PC-9 (cell line): ENCODE measurements at places on chromosomes 11 and 22. TPM values are rescaled to one million over a fixed set of nuclear protein-coding genes. Genes with fewer than 3 reads are reported as not detected.

DNA sequence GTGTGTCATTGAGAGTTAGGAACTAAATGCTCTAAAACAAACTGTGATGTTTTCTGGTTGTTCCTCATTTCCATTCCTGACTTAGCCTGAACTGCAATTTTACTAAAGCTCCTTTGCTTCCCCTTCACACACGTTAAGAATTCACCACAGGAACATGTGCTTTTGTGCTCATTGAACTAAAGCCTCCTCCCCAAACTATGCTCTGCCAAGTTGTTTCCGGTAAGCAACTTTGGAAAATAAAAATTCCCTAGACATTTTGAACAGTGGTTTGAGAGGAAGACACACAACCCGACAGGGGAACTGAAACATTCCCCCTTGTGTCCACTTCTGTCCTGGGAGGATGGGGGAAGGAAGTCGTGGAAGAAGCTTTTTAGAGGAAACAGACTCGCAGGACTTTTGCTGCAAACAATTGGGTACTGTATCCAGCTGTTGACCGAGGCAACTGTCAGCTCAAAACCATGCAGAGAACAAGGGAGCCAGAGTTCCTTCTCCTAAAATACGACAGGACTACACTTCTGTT lies 66.9 kb downstream of the GAB2 start:
- no peak for DNase-seq
- no peak overlapping the region for H3K27ac ChIP-seq

Gene MS4A12
- total RNA-seq: not detected in 2 replicates

DNA sequence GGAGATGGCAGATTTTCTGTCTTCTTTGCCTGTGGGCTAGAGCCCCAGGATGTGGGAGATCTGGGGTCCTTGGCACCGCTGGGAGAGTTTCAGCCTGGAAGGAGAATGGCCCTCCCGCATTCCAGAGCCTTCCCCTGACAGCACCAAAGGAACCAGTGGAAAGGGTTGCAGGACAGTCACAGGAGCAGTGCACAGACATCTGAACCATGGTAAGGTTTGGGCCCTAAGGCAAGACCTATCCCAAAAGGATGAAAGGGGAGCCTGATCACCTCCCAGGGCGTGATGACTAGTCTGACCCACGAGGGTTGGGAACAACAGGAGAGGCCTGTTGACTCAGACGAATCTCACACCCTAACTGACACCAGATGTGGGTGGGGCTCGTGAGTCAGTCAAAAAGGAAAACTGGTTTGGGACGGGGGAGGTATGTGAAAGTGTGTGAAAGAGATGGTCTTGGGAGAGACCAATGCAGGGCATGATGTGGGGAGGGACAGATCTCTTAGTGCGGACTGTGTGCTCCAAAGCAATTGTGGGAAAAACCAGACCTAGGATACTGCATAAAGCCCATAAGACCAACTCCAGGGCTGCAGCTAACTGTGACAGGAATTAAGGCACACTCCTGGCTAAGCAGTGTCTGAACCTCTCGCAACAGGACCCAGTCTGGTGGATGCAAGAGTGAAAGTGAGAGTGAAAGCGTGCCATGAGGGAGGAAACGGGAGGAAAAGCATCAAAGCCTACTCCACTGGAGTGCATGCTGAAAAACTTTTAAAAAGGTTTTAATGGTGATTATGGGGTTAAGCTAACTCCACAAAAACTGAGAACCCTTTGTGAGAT lies 39.1 kb upstream of the GLYAT start:
- no peaks in the 10 kb centered on the region for H3K36me3 ChIP-seq
- peak overlapping the region; percentile 81 for H3K27ac ChIP-seq
- DNase-seq: peak; percentile 89
- H3K4me1 ChIP-seq: peaks cover 33% of the 10 kb centered on the region
- H3K4me3 ChIP-seq: no peak overlapping the region

Gene C11orf52
- total RNA-seq: 2.9 and 6.4 TPM in 2 replicates

GRCh38 chr11:104333977-104334376 lies 170.0 kb upstream of the PDGFD start:
- no peak for DNase-seq
- H3K4me1 ChIP-seq: no peaks in the 10 kb centered on the region
- no peaks in the 10 kb centered on the region for H3K36me3 ChIP-seq
- H3K27me3 ChIP-seq: no peaks in the 10 kb centered on the region
- H3K27ac ChIP-seq: no peak overlapping the region

- no peaks in the 10 kb centered on the region for H3K4me1 ChIP-seq
- H3K27ac ChIP-seq: no peak overlapping the region
- no peaks in the 10 kb centered on the region for H3K27me3 ChIP-seq
- no peak overlapping the region for H3K4me3 ChIP-seq
- DNase-seq: no peak
- H3K36me3 ChIP-seq: 0 out of 2 replicates have a peak, but pooled peaks cover 3% of the 10 kb centered on the region
Measured at GRCh38 chr22:38077096-38077495, 6.9 kb downstream of the SLC16A8 start.

Gene SUSD2
- 5.5 and 5.7 TPM in 2 replicates for total RNA-seq

DNA sequence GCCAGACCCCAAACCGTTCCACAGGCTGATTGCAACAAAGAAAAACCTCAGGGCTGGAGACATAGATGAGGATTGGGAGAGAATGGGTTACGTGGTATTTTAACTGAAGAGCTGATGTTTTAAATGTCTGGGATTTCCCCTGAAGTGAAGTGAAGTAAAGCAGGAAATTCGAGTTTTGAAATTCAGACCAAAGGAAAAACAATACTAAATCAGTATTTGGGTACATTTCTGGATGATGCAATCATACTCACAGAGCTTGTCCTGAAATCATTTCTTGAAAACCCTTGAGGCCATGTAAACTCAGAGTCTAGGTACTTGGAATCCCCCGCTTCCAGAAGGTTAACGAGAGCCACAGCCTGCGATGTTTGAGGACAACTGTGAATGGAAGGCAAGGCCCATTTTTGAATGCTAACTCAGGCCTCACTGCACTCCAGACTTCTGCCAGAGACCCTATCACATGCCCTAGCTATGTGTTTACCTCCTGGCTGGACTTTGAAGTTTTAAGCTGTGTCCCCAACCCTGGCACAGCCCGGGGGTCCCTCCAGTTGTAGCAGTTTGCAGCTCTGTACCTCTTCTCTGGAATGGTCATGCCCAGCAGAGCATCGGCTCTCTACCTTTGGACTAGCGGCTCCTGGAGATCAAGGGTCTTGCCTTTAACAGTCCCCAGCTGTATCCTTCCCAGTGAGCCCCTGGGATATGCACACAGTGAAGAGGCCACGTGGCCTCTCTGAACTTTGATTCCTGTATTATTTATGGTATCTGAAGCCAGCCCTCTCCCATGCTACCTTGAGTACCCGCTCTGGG lies 5.4 kb upstream of the FTH1 start:
- peak; percentile 48 for DNase-seq
- no peaks in the 10 kb centered on the region for H3K27me3 ChIP-seq
- peaks cover 91% of the 10 kb centered on the region for H3K4me1 ChIP-seq
- peak overlapping the region; percentile 44 for H3K4me3 ChIP-seq
- peak overlapping the region; percentile 99 for H3K27ac ChIP-seq
- H3K36me3 ChIP-seq: no peaks in the 10 kb centered on the region

DNA sequence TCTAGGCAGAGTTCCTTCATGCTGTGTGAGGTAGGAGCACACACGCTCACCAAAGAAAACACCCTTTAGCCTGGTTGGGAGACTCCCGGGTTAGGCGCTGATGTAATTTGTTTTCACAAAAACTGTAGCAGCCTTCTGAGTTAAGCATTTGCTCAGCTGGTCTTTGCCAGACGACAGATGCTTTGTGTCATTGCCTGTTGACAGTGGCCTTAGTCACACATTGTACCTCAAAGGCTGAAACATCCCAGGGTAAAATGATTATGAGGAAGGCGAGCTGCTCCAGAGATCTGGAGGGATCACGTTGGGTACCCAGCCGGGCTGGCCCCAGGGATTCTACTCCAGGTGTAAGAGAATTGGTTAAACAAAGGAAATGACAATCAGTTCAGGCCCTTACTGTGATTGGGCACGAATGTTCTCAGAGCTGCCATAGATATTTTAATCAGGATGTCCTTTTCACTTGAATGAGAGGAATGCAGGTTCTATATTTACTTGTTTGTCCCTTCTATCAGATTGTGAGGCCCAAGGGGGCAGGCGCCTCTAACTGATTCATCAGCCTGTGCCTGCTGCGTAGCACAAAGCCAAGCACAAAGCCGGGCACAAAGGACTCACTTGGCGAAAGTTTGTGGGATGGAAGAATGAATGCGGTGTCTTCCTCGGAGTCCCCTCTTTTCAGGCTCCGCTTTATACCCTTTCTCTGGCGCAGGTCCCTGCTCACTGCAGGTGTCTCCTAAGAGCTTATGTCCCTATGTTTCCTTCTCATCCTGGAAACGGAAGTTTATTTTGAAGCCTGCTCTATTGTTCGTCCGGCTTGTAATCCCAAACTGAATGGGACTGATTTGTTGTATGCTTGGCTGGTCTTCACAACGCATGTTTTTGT lies 47.1 kb downstream of the ADM start:
- DNase-seq: peak; percentile 92
- H3K36me3 ChIP-seq: no peaks in the 10 kb centered on the region
- peak overlapping the region; percentile 35; the same call in 1 of the 2 replicates for H3K4me3 ChIP-seq
- peaks cover 45% of the 10 kb centered on the region for H3K4me1 ChIP-seq
- H3K27ac ChIP-seq: peak overlapping the region; percentile 72
- H3K27me3 ChIP-seq: no peaks in the 10 kb centered on the region

Gene NXPE2
- not detected in 2 replicates for total RNA-seq

Gene P2RX6
- total RNA-seq: 2.4 and 2.7 TPM in 2 replicates

GRCh38 chr22:49019737-49020713 lies 807.6 kb downstream of the BRD1 start:
- no peak for DNase-seq
- H3K4me1 ChIP-seq: no peaks in the 10 kb centered on the region
- H3K27me3 ChIP-seq: peaks cover 97% of the 10 kb centered on the region
- no peaks in the 10 kb centered on the region for H3K36me3 ChIP-seq
- no peak overlapping the region for H3K27ac ChIP-seq
- H3K4me3 ChIP-seq: no peak overlapping the region

GRCh38 chr11:23320131-23320530 lies 459.9 kb upstream of the CCDC179 start:
- H3K4me3 ChIP-seq: no peak overlapping the region
- DNase-seq: no peak

DNA sequence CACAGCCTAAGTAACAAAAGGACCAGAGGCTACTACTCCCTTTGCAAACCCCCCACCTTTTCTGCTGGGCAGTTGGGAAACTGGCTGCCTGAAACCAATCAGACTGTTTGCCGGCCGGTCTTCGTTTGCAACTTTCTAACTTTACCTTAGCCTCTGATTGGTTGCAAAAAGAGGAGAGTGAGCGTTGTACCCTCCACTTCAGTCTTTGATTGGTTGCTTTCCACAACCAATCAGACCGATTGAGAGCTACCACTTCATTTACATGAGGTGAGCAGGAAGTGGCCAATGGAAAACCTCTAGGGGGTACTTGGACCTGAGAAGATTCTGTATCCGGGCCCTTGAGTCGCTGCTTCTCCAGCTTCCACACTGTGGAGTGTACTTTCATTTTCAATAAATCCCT lies 18.8 kb upstream of the CLNS1A start:
- no peak overlapping the region for H3K27ac ChIP-seq
- no peak for DNase-seq
- no peaks in the 10 kb centered on the region for H3K27me3 ChIP-seq
- H3K4me1 ChIP-seq: no peaks in the 10 kb centered on the region
- H3K4me3 ChIP-seq: no peak overlapping the region
- no peaks in the 10 kb centered on the region for H3K36me3 ChIP-seq

- DNase-seq: peak; percentile 62
- peaks cover 92% of the 10 kb centered on the region for H3K27me3 ChIP-seq
- no peak overlapping the region for H3K4me3 ChIP-seq
- no peak overlapping the region for H3K27ac ChIP-seq
Measured at GRCh38 chr11:126585774-126586491, 230.4 kb downstream of the ST3GAL4 start.

GRCh38 chr22:37285937-37286336 lies 3.6 kb downstream of the CYTH4 start:
- peaks cover 28% of the 10 kb centered on the region for H3K27me3 ChIP-seq
- no peak overlapping the region for H3K27ac ChIP-seq
- no peak overlapping the region for H3K4me3 ChIP-seq
- no peak for DNase-seq

DNA sequence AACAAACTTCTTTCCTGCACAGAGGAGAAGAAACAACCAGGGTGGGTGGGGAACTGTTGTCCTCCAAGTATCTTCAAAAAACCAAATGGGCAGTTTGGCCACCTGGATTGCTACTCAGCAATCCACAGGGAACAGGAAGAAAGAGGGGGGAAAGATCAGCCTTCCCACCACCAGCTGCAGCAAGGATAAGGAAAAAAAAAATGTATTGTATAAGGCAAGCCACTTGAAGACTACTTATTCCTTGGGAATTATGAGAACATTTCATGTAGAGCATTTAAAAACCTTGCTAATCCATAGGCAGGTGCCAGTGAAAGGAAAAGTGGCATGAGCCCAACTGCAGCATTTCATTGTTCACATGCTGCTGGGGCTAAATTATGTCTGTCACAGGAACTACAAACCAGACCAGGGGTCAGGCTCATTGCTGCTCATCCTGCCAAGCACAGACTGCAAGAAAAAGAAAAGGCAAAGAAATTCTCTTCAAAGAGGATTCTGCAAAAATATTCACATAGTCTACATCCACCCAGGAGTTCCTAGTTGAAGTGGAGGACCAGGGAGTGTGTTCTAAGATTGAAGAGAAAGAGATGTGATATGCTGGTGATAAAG lies 2.2 kb downstream of the RAB30 start:
- H3K27ac ChIP-seq: no peak overlapping the region
- no peaks in the 10 kb centered on the region for H3K27me3 ChIP-seq
- peaks cover 39% of the 10 kb centered on the region for H3K4me1 ChIP-seq
- peaks cover 10% of the 10 kb centered on the region for H3K36me3 ChIP-seq

Gene CCDC188
- total RNA-seq: not detected in 2 replicates

DNA sequence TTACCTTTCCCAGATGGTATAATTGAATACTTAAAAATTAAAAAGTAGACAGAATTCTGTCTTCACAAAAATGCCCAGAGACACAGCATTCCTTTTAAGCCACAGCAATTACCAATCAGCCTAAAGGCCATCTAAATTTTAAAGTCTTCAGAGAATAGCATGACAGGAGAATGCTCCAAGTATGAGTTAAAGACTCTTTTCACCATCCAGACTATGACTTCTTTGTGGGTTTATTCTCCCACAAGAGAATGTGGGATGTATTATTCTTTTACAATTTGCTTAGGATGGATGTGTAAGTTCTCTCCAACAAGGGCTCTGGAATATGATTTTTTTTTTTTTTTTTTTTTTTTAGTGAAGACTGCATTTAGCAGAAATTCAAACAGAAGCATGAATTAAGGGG lies 249.9 kb downstream of the TTC28 start:
- peaks cover 8% of the 10 kb centered on the region; the same call in 1 of the 2 replicates for H3K4me1 ChIP-seq
- no peak overlapping the region for H3K4me3 ChIP-seq
- no peaks in the 10 kb centered on the region for H3K36me3 ChIP-seq
- no peak overlapping the region for H3K27ac ChIP-seq

Gene GLYATL1
- total RNA-seq: not detected in 2 replicates

GRCh38 chr11:3222003-3222855 lies 3.6 kb upstream of the MRGPRG start:
- no peaks in the 10 kb centered on the region for H3K36me3 ChIP-seq
- DNase-seq: no peak
- H3K27ac ChIP-seq: no peak overlapping the region

Gene SAA2
- total RNA-seq: 1.2 TPM in 1 of 2 replicates, not detected in the other
